Uterus (tissue), 4 donors: ENCODE measurements at places on chromosomes 6 and 20. TPM values are rescaled to one million over a fixed set of nuclear protein-coding genes. Genes with fewer than 3 reads are reported as not detected.

The PTPRK gene
- total RNA-seq: 64.2 TPM

The SLC26A8 gene
- not detected for total RNA-seq

The DCDC2 gene
- total RNA-seq: 1.0 TPM

DNA sequence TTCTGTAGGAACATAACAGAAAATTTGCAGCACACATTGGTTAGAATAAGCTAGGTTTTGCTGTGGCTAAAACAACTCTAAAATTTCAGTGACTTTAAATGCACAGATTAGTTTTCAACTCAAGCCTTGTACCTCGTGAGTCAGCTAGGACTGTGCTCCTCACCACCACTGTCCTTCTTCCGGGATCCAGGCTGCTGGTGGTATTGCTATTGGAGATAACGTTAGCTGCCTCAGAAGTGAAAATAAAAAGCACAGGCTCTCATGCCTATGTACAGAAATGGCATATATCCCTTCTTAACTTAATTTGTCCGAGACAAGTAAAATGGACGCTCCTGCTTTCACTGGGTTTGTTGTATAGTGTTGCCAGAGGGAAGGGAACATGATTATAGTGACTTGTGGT, 931.1 kb upstream of the EYS start:
- no peak for DNase-seq
- H3K4me1 ChIP-seq: no peaks in the 10 kb centered on the region
- H3K27me3 ChIP-seq: no peaks in the 10 kb centered on the region

DNA sequence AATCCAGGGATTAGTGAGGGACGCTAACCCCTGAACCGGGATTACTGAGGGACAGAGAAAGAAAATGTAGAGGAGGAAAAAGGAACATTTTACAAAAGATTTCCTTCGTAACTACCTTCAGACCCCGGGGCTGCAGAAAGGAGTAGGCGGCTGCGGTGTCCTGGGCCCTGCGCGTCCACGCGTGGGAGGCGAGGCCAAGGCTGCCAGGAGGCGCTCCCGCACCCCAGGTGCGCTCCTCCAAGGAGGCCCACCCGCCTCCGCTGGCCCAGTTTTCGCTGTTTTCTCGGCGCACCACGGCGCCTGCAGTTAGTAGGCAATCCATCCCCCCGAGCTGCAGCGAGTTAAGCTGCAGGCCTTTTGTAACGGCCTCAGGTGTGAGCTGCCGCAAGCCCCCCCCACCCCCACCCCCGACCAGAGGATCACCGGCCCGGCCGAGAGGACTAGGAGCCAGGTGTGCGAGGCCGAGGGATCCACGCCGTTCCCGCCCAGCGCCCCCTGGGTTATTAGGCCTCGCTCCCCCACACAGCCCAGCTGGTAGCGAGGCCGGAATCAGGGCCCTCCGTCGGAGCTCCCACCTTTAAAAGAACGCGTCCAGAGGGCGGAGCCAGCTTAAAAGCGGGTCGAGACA, 380.3 kb upstream of the ARID1B start:
- H3K27ac ChIP-seq: no peak overlapping the region
- DNase-seq: no peak
- no peak overlapping the region for H3K4me3 ChIP-seq
- no peaks in the 10 kb centered on the region for H3K4me1 ChIP-seq
- no peaks in the 10 kb centered on the region for H3K36me3 ChIP-seq

DNA sequence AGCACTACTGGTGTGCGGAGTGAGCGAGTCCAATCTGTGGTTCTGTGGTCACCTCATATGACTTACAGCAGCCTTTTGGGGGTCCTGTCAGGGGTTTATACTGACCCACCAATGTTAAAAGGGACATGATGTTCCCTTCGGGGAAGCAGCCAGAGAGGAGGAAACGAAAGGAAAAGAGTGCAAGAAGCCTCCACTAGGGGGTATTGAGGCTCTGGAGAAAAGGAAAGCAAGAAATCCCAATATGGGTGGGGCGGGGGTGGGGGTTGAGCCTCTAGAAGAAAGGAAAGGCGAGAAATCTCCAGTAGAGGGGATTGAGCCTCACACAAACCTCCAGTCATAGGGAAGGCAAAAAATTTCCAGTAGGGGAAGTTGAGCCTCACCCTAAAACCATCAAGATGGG, 249.3 kb upstream of the ECI2 start:
- H3K27me3 ChIP-seq: no peaks in the 10 kb centered on the region
- H3K4me1 ChIP-seq: no peaks in the 10 kb centered on the region
- no peak overlapping the region for H3K27ac ChIP-seq
- H3K4me3 ChIP-seq: no peak overlapping the region

DNA sequence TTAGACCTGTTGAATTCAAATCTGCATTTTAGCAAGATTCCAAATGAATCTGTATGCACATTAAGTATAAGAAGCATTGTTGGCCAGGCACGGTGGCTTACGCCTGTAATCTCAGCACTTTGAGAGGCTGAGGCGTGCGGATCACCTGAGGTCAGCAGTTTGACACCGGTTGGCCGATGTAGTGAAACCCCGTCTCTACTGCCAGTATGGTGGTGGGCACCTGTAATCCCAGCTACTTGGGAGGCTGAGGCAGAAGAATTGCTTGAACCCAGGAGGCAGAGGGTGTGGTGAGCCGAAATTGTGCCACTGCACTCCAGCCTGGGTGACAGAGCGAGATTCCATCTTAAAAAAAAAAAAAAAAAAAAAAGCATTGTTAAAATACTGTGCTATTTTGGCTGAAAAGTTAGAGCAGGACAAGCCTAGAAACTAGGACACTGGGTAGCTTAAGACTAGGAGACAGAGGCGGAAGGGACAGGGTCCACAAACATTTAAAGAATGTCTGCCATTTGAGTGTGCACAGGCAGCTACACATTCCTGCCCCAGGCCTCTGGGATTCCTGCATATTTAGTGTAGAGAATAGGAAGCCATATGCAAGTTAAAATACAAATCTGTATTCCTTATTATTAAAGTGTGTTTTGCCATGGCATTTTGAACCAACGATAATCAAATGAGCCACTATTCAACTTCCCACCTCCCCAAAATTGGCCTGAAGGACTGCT, 45.1 kb upstream of the EEF1A1 start:
- H3K27ac ChIP-seq: no peak overlapping the region
- no peaks in the 10 kb centered on the region for H3K36me3 ChIP-seq
- H3K4me3 ChIP-seq: no peak overlapping the region
- H3K27me3 ChIP-seq: no peaks in the 10 kb centered on the region
- no peak for DNase-seq

DNA sequence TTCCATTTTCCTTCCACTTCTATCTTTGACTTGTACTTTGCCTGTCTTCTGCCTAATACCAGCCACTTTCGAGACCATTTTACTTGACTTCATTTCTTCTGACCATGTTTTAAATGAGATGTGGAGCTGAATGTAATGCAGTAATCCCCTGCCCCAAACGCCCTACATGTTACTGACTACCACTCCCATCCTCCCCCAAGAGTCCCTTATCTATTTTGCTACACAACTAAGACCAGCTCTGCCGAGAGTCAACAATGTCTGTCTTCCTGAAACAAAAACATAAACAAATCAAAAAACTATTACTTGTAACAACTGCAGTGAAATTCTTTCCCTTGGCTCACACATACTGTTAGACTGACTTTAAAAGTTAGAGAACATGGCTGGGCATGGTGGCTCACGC, 27.1 kb upstream of the KIAA1586 start:
- DNase-seq: no peak
- no peak overlapping the region for H3K4me3 ChIP-seq
- H3K27ac ChIP-seq: no peak overlapping the region
- H3K27me3 ChIP-seq: no peaks in the 10 kb centered on the region

DNA sequence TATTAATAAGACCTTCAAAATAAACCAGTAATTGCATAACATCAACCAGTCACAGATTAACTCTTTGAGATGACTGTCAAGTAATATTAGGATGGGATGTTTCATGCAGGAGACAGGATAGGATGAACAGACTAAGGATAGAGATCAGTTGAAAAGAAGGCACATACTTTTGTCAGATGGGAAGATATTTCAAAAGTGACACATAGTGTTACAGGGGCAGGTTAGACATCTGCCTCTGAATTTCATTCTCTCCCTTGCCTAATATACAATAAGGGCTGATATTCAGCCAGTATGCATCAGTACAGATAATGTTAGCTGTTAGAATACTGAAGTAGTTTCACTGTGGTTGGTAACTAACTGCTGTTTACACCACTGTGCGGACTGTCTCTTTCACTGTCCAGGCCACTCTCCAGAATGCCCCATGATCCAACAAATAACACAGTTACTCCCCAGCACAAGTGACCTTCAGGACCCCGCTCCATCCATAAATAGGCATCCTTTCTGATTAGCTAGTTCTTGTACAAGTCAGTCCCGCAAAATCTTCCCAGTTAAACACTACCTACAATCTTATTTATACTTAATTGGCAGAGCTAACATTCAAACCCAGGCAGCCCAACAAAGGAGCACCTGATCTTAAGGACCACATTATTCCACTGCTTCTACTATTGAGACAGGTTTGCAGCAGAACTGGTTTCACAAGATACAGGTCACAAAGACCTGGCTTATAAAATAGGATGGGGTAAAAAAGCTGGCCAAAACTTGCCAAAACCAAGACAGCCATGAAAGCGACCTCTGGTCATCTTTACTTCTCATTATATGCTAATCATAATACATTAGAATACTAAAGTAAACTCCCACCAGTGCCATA, 21.9 kb upstream of the PLN start:
- no peaks in the 10 kb centered on the region for H3K36me3 ChIP-seq
- H3K4me1 ChIP-seq: no peaks in the 10 kb centered on the region
- H3K27me3 ChIP-seq: no peaks in the 10 kb centered on the region
- no peak for DNase-seq
